ENCODE measurements at places on chromosomes 2 and 18.

DNA sequence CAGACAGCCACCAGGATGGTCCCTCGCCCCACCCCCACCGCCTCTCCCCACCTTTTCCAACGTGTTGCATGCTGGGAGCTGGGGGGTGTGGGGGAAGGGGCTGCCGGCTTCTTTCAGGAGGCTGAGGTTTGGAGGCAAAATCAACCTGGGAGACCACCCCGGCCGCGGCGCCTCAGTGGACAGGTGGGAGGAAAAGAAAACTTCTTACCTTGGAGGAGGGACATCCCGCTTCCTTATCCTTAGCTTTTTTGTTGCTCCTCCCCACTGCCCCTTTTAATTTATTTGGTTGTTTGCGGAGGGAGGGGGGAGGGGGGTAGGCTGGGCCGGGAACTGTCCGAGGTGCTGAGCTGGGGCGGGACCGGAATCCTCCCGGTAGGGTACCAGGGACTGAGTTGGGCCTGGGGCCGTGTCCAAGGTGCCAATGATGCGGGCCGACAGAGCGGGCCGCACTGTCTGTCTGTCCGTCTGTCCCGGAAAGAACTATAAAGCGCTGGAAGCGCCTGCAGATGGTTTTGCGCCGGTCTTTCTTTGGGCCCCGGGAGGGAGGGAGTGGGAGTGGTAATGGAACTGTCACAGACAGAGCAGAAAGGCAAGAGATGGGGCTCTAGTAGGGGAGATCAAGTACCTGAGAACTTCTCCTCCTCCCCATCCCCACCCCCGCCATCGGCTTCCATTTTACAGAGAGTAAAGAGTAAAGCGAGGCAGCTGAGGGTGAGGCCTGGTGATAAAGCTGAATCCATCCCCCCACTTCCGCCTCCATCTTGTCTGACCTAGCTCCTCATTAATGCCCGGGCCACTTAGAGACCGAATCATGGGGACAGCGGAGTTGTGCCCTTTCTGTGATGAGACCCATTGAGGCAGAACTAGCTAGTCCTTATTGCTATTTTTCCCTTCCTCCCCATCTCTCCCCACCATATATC, 2.4 kb downstream of the CDK5R2 start:
- no peak for DNase-seq
- peaks cover 19% of the 10 kb centered on the region for H3K27me3 ChIP-seq
- H3K4me3 ChIP-seq: 0 out of 2 replicates have a peak overlapping the region, but pooled peaks have one; percentile 12
- peaks cover 35% of the 10 kb centered on the region for H3K4me1 ChIP-seq

- no peaks in the 10 kb centered on the region for H3K36me3 ChIP-seq
- H3K4me1 ChIP-seq: no peaks in the 10 kb centered on the region
- no peaks in the 10 kb centered on the region for H3K27me3 ChIP-seq
- H3K27ac ChIP-seq: no peak overlapping the region
- no peak overlapping the region for H3K4me3 ChIP-seq
Observed at GRCh38 chr2:225293638-225294037, 105.9 kb upstream of the NYAP2 start.

DNA sequence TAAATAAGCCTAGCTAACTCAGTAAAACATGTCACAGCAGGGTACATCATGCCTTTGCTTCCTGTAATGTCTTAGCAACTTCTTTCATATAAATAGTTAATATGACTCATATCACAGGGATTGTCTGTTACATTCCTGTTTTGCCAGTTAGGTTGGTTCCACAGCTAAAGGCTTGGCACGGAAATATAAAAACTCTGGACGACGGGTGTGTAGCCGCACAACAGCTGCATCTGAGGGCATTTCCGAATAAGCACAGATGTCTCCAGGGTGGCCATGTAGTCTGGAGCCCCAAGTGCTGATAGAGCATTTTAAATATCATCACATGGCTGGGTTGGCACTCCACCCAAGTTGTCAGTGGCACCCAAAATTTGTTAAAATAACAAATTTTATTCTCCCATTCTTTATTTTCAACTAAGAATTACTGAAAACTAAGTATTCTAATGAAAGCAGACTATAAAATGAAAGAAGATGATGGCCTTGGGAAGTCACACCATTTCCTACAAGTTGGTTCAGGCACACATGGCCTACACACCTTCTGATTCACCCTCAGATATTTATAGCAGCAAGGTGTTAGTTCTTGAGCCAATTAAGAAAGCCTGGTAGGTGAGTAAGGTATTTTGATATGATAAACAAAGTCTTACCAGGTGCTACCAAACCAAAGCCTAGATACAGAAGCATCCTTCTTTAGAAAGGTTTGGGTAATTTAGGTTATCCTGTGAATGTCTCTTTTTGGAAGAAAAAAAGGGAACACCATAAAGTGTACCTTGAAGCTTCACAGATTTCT, 61.8 kb upstream of the STK17B start:
- H3K27me3 ChIP-seq: no peaks in the 10 kb centered on the region
- H3K27ac ChIP-seq: peak overlapping the region; percentile 77
- H3K36me3 ChIP-seq: no peaks in the 10 kb centered on the region
- peaks cover 26% of the 10 kb centered on the region for H3K4me1 ChIP-seq
- DNase-seq: peak; percentile 97

DNA sequence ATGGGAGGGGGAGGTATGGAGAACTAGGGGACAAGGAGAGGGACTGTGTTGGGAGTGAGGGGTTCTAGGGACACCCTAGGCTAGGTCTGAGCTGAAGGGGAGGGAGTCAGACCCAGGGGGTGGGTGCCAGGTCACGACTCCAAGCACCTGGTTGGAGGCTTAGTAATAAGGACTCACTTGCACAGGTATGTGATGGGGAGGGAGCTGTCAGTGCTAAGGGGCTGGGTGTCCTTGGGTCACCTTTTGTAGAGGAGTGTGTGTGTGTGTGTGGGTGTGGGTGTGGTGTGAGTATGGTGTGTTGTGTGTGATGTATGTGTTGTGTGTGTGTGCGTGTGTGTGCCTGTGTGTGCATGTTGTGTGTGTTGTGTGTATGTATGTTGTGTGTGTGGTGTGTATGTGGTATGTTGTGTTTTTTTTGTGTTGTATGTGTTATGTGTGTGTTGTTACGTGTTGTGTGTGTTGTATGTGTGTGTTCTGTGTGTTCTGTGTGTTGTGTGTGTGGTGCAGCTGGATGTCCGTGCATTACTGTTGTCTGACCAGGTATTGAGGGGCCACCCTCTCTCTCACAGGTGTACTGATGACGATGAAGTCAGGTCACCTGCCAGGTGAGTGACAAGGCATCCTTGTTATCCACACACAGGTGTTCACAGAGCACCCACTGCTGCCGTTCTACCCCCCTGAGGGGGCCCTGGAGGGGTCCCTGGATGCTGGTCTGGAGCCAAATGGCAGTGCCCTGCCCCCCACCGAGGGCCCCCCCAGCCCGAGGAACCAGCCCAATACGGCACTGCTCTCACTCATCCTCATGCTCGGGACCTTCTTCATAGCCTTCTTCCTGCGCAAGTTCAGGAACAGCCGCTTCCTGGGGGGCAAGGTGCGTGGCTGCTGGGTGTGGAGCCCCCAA, 9.8 kb downstream of the SLC4A3 start:
- H3K27ac ChIP-seq: no peak overlapping the region
- no peaks in the 10 kb centered on the region for H3K4me1 ChIP-seq
- H3K4me3 ChIP-seq: no peak overlapping the region
- no peaks in the 10 kb centered on the region for H3K36me3 ChIP-seq

- H3K27ac ChIP-seq: no peak overlapping the region
- no peaks in the 10 kb centered on the region for H3K36me3 ChIP-seq
- no peaks in the 10 kb centered on the region for H3K4me1 ChIP-seq
- H3K27me3 ChIP-seq: no peaks in the 10 kb centered on the region
- no peak for DNase-seq
Observed at GRCh38 chr18:48108136-48108535, 177.7 kb upstream of the SMAD2 start.

Measured in PC-3 (cell line).